ENCODE measurements at places on chromosomes 12 and 14. TPM values are rescaled to one million over a fixed set of nuclear protein-coding genes. Genes with fewer than 3 reads are reported as not detected.

GRCh38 chr12:117518594-117519270, 157.3 kb upstream of the NOS1 start:
- DNase-seq: no peak

DNA sequence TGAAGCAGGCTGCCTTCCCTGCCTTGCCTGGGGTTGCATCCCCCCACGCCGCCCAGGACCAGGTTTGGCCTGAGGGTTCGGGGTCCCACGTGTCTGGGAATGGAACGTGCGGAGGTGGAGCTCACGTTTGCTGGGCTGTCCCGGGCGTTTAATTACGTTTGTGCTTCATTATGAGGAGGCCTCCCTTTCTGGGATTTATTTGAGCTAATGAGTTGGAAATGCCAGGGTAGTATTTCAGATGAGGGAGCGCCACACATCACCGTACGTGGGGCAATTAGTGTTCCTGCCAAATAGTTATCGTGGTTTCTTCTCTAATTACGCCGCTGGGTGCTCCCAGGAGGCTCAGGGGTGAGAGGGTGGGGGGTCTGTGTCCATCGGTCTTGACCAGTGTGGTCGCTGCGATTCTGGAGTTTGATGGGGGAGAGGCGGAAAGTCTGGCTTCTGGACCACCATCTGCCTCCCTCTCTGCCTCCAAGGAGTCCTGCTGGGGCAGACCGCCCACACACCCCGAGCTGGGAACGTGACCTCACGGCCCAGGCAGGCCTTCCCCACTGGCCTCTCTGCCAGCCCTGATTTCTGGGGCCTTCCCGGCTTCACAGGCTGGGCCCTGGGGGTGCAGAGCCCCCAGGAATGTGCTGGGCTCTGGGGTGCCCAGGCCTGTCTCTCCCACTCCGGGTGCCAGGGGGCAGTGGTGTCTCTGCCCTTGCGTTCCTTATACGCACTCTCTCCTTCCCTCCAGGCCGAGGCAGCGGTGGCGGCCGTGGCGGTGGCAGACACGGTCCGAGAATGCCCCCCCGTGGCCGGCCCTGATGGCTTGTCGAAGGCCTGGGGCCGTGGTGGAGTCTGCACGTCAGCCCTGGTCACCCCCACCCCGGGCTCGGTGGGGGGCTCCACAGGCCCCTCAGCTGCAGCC, 18.9 kb downstream of the KIF26A start:
- DNase-seq: no peak

- no peak for DNase-seq
Observed at GRCh38 chr14:93683226-93683625, 105.1 kb downstream of the PRIMA1 start.

GRCh38 chr12:95286713-95287112, 69.1 kb downstream of the VEZT start:
- DNase-seq: no peak

DNA sequence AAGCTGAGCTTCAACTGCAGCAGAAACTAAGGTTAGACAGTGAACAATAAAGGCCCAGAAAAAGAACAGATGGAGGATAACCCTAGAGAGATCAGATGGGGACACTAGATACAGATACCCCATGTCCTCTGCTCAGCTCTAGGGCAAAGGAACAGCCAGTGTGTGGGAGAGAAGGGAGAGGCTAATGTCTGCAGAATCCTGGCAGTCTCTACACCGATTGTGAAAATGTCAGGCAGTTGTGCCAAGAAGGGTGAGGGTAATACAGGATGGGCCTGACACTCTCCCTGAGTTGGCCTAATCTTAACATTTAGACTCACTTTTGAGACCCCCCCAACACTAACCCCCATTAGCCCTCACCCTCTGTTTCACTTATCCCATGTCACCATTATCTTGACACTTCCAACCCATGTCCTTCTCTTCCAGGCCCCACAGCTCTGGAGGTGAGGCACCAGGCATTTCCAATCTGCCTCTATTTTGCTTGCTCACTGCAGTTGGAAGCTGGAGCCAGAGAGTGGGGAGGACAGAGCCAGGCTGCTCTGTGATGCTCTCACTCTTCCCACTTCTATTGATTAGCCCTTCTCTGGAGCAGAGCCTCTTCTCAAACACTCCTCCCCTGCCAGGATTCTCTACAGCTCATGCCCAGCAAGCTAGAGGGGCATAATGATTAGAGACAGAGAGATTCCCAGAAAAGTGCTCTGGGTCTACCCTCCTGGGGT, 3.0 kb upstream of the BLOC1S1 start:
- no peak for DNase-seq

- no peak for DNase-seq
Observed at GRCh38 chr12:87760943-87761342, 268.3 kb downstream of the C12orf50 start.

DNA sequence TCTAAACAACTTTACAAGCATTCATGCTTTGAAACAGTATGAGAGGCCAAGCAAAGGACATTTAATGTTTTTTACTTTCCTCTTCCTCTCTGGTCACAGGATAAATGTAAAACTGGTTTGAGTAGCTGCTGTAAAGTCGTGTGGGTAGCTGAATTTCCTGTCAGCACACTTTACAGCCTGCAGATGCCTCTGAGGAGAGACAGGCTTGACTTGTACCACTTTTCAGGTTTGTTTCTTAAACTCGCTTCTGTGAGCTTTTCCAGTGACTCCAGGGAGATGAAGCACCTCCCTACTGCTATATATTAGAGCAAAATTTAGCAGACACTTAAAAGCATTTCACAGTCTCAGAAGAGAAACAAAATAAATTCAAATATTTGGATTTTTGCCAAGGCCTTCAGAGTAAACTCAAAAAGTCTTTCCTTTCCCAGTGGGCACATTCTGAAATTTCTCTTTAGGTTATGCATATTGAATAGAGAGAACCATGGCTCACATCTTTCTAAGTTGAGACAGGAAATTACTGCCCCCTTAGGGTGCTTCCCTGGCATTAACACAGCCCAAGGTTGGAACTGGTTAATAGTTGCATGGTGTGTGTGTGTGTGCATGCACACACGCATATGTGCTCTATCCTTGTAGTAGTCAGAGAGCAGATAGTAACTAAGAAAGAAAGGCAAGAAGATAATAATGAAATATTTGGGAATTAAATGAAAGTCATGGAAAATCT, 557.3 kb upstream of the MIS18BP1 start:
- peak; percentile 49 for DNase-seq

DNA sequence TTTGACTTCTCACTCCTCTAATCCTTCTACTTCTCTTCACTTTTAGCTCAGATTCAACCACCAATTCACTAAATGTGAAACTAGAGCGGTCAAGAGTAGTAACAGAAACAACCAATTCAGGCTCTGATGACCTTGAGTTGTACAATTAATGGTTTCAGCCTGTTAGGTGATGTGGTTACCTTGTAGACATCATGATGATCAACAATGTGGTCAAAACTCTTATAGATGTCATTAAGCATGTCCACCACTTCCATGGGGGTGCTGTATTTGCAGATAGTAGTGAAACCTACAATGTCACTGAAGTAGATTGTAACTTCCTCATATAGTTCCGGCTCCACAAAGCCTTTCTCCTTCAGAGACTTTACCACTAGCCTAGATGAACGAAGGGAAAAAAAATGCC, 54.1 kb upstream of the PLBD1 start:
- no peak for DNase-seq

GRCh38 chr12:96327346-96327745, 72.9 kb downstream of the CDK17 start:
- no peak for DNase-seq

- peak; percentile 69 for DNase-seq
Observed at GRCh38 chr14:73789989-73790581, 61.5 kb upstream of the PTGR2 start.

DNA sequence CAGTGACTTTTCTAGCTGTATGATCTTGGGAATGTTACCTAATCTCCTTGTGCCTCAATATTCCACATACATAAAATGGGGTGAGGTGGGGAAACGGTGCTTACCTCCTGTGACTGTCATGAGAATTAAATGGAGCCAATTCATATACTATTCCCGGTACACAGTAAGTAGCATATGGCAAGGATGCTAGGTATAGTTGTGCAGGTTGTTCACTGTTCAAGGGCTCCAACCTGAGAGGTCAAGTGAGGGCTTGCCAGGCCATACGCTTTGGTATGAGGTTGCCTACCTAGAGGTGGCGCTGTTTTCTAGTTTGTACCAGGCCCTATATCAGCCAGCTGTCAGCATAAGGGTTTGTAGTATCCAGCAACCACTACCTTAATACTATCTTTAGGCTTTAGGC, 3.6 kb upstream of the BATF start:
- DNase-seq: no peak

DNA sequence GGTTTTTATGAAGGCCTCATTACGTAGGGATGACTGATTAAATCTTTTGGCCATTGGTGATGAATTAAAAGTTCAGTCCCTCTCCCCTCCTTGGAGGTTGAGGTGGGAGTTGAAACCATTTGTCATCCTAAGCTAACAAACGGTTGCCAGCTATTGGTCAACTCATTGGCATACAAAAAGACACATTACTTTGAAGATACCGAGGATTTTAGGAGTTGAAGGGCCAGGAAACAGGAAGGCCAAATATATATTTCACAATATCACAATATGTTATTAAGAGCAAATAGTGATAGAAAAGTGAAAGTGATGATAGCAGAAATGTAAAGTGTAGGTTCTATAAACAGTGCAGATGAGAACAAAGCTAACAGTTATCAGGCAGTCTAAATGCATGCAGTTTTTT, 24.4 kb downstream of the RCOR1 start:
- DNase-seq: no peak

- DNase-seq: no peak
Observed at GRCh38 chr14:79564371-79564770, 646.9 kb downstream of the DIO2 start.

- DNase-seq: no peak
Observed at GRCh38 chr12:117498256-117498655, 136.8 kb upstream of the NOS1 start.

The CD163L1 gene
- 1.1 TPM for total RNA-seq

The SPX gene
- not detected for total RNA-seq

The RNASE2 gene
- total RNA-seq: 1.1 TPM

The C12orf50 gene
- 0.10 TPM for total RNA-seq

The PRKCH gene
- total RNA-seq: 90.2 TPM

The NGB gene
- total RNA-seq: not detected

The SERPINA1 gene
- 13.8 TPM for total RNA-seq

The TAS2R30 gene
- 11.8 TPM for total RNA-seq

The PLEK2 gene
- total RNA-seq: 21.7 TPM

The AICDA gene
- not detected for total RNA-seq

The SIVA1 gene
- total RNA-seq: 56.5 TPM

The PARP2 gene
- total RNA-seq: 20.6 TPM

The GAS2L3 gene
- total RNA-seq: 6.0 TPM
